ENCODE measurements at places on chromosomes 1 and 21. TPM values are rescaled to one million over a fixed set of nuclear protein-coding genes. Genes with fewer than 3 reads are reported as not detected.

DNA sequence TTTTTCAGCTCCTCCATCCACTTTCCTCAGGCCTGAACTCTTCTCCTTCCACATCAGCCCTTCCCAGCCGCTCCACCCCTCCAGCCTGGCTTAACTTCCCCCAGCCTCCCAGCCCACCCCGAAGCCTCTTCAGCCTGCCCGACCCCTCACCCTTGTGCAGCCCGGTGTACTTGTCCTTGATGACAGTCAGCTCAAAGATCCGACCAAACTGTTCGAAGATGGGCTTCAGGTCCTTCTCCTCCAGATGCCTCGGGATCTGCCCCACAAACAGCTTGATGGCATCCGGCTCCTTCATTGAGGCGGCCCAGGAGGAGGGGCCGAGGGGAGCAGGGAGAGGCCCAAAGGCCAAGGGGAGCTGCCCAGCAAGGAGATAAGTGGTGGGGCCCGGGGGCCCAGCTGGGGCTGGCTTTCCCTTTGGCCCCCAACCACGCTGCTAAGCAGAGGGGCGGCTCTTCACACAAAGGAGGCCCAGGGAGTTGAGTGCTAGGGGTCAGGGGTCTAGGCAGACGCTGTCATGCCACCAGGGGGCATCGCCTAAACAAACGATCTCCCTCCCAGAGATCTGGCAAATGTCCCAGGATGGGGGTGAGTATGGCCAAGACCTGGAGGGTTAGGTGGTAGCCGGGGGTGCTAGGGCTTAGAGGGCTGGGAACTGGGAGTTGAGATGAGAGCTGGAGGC, 738 bp downstream of the CELF3 start:
- DNase-seq = no peak

- DNase-seq = no peak
Observed at GRCh38 chr1:108708691-108709660, 3.7 kb upstream of the FNDC7 start.

DNA sequence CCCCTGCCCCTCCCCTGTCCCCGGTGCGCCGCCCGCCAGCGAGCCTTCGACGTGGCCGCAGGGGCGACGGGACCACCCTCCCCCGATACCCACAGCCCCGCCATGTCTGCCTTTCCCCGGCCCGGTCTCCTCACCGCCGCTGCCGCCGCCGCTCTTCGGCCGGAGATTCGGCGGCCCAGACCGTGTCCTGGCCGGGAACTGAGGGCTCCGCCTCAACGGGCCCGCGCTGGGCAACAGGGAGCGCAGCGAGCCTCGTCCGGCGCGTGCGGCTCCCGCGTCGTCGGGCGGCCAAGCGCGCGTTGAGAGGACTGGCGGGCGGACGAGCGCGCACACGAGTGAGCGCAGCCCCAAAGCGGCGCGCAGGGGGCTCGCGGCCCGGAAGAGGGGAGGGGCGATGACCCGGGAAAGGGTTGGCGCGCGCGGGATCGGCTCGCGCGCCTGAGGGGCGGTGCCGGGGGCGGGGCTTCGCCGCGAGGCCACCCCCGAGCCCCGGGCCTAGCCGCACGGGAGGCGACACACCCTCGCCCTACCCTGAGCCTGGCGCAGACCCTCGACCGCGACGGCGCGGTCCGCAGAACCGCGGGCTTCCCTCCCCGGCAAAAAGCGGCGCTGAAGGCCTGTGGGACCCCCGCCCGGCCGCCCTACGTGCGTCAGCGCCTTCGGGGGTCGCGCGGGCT, at the start of gene BTG3:
Gene BTG3 (minus strand): TSS at position 337 of the 677 bp plus-strand sequence. CDS start 3,757 bp downstream, outside the sequence.
- peak; percentile 75 for DNase-seq

CD84 gene
- total RNA-seq = 1.8 TPM

UBASH3A gene
- 1.0 TPM for total RNA-seq

C1orf94 gene
- total RNA-seq = not detected

Measured in uterus (tissue), 4 donors.